Thyroid gland (tissue), 4 donors: ENCODE measurements at places on chromosomes 12 and 14. TPM values are rescaled to one million over a fixed set of nuclear protein-coding genes. Genes with fewer than 3 reads are reported as not detected.

The SOAT2 gene
- not detected for total RNA-seq

The JPH4 gene
- total RNA-seq, result 0.54 TPM

The OR6C65 gene
- not detected for total RNA-seq

The CACNA2D4 gene
- total RNA-seq, result 2.6 TPM

GRCh38 chr12:67437011-67437410, 167.9 kb downstream of the CAND1 start:
- DNase-seq, result no peak

- no peak for DNase-seq
Measured at GRCh38 chr12:72148709-72149108, 123.5 kb upstream of the TRHDE start.

- DNase-seq, result no peak
Measured at GRCh38 chr12:68222326-68222725, 3.3 kb downstream of the IL26 start.

- DNase-seq, result no peak
Measured at GRCh38 chr14:93832081-93832480, 43.8 kb upstream of the PRIMA1 start.

GRCh38 chr12:122090759-122091515, 12.4 kb downstream of the MLXIP start:
- DNase-seq, result peak; percentile 65

DNA sequence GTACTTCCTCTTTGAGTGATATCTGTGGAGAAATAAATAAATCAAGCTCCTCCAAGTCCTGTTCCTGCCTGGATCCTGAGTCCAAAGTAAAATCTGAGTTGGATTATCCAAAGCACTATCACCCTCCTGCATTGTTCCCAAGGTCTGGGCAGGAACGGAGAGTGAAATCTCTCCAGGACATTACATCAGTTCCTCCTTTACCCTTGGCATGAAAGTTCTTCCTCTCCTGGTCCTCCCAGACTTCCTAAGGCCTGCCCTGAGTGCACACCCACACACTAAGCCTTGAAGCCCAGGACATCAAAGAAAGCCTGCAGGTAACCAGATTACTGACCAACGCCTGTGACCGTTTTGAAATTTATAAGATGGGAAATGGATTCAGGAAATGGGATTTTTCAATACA, 206.8 kb upstream of the BCL2L14 start:
- DNase-seq, result no peak

- no peak for DNase-seq
Measured at GRCh38 chr12:19139615-19140194, 10.2 kb downstream of the PLEKHA5 start.

DNA sequence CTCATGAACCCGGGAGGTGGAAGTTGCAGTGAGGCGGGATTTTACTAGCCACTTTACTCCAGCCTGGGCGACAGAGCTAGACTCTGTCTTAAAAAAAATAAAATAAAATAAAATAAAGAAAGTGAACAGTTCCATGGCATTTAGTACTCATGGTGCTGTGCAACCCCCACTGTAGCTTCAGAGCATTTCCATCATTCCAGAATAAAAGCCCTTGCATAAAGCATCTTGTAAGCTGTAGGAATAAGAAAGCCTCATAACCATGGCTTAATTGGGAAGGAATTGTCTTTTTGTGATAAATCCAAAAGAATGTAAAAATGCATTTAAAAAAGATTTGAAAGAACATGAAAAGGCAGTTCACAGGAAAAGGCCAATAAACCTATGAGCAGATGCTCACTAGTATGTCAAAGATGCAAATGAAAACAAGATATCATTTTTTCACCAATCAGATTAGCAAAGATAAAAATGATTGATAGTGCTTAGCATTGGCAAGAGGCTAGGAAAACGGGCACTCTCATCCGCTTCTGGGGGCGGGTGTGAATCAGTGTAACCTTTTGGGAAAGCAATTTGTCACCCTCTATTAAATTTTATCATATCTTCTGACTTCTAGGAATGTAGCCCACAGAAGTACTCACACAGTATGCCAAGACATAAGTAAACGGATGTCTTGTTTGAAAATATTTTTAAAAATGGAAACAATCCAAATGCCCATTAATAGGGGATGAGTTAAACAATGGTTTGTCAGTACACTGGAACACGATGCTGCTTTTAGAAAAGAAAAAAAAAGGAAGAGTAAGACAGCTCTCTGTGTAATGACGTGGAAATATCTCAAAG, 46.6 kb downstream of the CFAP251 start:
- DNase-seq, result no peak

GRCh38 chr12:107450541-107450940, 235.1 kb upstream of the PWP1 start:
- no peak for DNase-seq

- DNase-seq, result no peak
Measured at GRCh38 chr12:112514926-112515642, 96.3 kb downstream of the PTPN11 start.

DNA sequence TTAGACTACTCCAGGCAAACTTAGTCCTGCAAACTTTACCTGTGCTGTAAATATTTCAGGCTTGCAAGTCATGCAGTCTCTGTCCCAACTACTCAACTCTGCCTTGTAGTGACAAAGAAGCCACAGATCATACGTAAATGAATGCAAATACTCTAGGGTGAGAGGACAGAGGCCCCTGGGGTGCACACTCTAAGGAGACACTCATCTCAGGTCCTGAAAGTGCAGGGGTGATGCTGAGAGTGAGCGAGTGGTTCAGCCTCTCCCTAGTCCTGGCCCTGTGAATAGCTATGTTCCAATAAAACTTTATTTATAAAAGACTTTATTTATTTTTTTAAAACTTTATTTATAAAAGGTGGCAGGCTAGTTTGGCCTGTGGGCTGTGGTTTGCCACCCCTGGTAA, 34.9 kb downstream of the HCAR2 start:
- DNase-seq, result no peak

DNA sequence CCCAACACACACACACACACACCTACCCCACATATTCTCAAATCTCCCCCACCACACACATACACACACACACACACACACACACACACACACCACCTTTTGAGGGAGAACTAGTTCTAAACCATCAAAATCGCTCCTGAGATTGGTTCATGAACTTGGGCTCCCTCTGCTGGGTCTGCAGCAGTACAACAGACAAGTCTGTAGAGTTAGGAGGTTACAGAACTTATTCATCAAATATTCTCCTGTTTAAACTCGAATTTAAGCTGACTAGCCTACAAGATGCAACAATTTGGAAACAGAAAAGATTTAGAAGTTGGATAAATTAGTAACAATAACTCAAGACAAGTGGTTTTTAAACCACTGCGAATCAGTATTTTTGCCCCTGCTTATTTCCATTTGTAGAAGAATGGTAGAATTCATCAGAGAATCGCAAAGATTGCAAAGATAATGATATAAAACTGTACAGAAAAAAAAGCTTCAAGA, 136.4 kb upstream of the USP15 start:
- peak; percentile 25 for DNase-seq

DNA sequence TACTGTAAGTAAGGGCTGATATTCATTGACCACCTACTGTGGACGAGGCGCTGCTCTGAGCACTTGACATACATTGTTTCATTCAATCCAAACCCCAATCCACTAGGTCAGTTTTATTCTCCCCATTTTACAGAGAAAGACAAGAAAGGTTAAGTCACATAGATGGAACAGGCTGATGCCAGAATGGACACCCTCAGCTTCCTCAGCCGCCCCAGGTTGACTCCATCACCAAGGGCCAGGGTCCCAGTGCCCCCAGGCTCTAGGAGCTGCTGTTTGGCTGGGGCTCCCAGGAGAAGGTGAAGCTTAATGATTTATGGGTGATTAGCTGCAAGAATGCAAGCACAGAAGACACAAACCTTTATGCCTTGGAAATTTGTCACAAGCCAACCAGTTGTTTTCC, 671 bp upstream of the AQP2 start:
- no peak for DNase-seq

GRCh38 chr12:56601503-56601902, 28.6 kb downstream of the BAZ2A start:
- DNase-seq, result no peak

- DNase-seq, result no peak
Measured at GRCh38 chr14:67045440-67045839, 143.8 kb upstream of the GARIN2 start.

GRCh38 chr14:90362558-90362896, 30.8 kb upstream of the NRDE2 start:
- no peak for DNase-seq

GRCh38 chr14:73823339-73823885, 28.2 kb upstream of the PTGR2 start:
- no peak for DNase-seq

DNA sequence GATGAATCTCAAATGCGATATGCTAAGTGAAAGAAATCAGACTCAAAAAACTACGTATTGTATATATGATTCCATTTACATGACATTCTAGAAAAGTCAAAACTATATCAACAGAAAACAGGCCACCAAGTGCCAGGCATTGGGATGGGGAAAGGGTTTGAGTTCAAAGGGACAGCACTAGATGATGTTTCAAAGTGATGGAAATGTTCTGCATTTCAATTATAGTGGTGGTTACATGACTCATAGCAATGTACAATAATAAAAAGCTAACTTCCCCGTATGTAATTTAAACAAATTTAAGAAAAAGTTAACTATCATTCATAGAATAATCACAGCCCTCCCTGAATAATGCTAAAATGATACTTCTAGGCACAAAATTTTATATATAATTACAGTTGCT, 13.5 kb downstream of the HECTD1 start:
- no peak for DNase-seq

DNA sequence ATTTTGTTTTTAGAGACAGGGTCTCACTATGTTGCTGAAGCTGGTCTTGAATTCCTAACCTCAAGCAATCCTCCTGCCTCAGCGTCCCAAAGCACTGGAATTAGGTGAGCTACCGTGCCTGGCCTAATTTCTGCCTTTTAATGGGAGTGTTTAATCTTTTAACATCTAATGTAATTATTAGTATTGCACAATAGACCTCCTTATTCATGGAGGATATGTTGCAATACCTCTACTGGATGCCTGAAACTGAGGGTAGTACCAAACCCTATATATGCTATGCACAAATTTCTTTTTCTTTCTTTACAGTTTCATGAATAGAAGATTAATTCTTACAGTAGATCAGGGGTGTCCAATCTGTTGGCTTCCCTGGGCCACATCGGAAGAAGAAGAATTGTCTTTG, 47.8 kb downstream of the MYRFL start:
- no peak for DNase-seq

- DNase-seq, result peak; percentile 64
Measured at GRCh38 chr12:9707864-9708808, 24.8 kb downstream of the CLECL1 start.

GRCh38 chr12:15977999-15978951, 67.1 kb downstream of the DERA start:
- DNase-seq, result no peak

GRCh38 chr14:101217616-101218371, 314.3 kb upstream of the RTL1 start:
- no peak for DNase-seq

DNA sequence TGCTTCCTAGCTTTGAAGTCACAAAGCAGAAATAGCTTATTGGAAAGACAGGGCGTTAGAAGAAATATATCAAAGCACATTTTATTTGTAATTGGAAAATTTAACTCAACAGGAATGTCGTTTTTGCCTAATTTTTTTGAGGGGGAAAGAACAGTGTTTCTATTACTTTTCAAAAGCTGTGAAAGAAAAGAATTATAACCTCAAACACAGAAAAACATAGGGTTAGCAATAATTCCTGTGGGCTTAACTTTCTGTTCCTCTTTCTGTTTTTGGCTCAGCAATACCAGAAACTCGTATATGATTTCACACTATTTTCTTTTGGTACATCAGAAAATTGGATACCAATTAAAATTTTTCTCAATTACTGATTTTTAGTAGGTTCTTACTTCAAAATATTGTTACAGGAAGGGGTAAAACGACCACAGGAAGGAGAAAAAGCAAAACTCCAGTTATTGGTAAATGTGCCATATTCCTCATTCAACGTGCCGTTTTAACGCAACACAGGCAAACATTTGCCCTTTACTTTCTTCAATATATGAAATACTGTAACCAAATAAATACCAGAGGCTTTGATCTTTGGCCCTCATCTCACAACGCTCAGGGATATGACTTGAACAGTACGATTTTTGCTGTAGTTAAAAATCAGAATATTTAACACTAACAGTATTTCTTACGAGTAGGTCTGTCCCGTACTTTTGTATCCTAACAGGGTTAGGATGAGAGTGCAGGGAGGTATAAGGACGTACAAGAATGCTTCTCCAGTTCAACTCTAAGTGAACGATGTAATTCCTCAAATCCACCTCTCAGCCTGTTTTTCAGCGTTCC, 1.3 kb upstream of the RNU6-7 start:
- no peak for DNase-seq

- DNase-seq, result peak; percentile 9
Measured at GRCh38 chr12:3964439-3964838, 91.2 kb upstream of the PARP11 start.

DNA sequence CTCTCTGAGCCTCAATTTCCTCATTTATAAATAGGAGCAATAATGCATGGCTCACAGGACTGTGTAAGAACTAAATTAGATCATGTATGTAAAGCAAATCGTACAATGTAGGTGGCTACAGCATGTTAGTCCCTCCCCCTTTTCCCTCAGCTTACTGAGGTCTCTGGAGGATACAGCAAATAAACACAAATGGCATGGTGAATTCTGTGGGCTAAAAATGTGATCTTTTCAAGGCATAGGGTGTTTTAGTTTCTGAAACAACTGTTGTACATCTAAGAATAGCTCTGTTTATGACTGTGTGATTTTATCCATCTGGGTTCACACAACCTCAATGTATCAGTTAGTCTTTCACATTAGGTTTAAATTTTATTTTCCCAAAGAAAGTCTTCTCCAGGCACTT, 121.2 kb upstream of the PLEKHG7 start:
- no peak for DNase-seq

GRCh38 chr12:12356467-12356895, 397 bp upstream of the BORCS5 start:
- DNase-seq, result no peak

DNA sequence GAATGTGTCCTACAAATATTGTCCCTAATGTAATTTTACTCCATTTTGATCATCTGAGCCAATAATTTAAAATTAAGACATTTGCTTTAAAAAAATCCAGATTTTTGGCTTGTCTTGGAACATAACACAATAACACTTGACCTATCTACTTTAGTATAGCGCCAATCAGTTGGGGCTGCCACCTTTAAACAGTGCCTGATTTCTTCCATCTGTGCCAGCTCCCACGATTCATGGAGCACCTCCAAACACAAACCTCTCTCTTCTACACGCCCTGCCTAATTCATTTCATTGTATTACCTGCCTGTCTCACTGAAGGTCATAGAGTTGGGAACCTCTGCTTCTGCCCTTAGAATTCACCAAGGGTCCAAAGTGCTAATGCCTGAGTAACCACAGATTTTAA, 352.4 kb downstream of the TMEM132D start:
- no peak for DNase-seq

DNA sequence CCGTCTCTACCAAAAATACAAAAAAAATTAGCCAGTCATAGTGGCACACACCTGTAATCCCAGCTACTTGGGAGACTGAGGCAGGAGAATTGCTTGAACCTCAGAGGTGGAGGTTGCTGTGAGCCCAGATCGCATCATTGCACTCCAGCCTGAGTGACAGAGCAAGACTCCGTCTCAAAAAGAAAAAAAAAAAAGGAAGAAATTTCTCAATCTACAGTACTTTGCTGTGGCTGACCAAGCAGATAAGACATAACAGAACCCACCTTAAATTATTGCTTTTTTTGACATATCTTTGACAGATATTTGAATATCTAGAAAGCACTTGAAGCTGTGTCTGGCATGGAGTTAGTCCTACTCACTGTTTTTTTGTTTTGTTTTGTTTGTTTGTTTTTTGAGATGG, 34.9 kb upstream of the HNF1A start:
- no peak for DNase-seq

- DNase-seq, result no peak
Measured at GRCh38 chr14:82180139-82180538, 646.5 kb upstream of the SEL1L start.
